B cell (primary cell): ENCODE measurements at places on chromosomes 11 and 22.

DNA sequence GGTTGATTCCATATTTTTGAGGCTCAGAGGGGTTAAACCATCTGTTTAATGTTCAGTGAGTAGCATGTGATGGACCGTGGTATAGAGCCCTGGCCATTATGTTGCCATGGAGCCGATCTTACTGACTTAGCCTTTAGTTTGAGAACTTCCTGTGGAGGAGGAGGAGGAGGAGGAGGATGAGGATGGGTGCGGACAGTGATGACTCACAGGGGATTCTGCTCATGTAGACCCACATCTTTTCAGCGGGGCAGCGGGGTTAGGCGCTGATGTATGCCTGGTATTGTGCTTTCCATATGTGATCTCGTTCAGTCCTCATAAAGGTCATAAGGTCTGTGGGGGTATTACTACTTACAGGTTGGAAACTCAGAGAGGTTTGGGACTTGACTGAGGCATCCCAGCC is 13.9 kb downstream of the STX3 start:
- DNase-seq: no peak

DNA sequence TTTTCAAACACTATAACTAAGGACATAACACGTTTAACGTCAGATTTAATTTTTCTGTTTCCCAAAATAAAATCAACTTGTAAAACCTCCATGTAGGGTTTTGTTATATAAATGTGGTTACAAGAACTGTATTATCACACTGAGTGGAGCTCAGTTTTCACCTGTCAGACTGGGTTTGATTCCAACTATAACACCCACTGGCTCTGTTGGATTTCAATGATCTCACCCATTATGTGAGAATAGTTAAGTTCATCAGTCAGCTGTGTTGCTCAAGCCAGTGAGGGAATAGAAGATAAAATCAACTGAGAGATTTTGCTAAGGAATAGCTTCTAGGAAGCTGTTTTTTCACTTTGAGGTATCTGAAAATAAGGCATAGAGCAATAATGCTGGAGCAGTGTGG is 5.1 kb upstream of the OR52R1 start:
- DNase-seq: no peak

DNA sequence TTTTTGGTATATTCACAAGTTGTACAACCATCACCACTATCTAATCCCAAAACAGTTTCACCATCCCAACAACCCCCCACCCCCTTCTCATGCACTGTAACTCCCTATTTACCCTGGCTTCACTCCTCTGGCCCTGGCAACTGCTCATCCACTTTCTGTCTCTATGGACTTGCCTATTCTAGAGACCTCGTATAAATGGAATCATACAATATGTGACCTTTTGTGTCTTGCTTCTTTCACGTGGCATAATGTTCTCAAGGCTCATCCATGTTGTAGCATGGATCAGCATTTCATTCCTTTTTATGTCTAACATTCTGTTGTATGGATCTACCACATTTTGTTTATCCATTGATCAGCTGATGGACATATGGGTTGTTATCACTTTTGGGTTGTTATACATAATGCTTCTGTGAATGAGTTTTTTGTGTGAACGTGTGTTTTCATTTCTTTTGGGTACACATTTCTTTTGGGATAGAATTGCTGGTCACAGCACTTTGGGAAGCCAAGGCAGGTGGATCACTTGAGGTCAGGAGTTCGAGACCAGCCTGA is 46.1 kb downstream of the GDPD5 start:
- no peak for DNase-seq

GRCh38 chr11:44529895-44530412 is 35.5 kb upstream of the CD82 start:
- DNase-seq: no peak

GRCh38 chr11:68819362-68819761 is 22.4 kb downstream of the CPT1A start:
- no peak for DNase-seq

GRCh38 chr11:76062733-76063132 is 143.6 kb downstream of the WNT11 start:
- no peak for DNase-seq

DNA sequence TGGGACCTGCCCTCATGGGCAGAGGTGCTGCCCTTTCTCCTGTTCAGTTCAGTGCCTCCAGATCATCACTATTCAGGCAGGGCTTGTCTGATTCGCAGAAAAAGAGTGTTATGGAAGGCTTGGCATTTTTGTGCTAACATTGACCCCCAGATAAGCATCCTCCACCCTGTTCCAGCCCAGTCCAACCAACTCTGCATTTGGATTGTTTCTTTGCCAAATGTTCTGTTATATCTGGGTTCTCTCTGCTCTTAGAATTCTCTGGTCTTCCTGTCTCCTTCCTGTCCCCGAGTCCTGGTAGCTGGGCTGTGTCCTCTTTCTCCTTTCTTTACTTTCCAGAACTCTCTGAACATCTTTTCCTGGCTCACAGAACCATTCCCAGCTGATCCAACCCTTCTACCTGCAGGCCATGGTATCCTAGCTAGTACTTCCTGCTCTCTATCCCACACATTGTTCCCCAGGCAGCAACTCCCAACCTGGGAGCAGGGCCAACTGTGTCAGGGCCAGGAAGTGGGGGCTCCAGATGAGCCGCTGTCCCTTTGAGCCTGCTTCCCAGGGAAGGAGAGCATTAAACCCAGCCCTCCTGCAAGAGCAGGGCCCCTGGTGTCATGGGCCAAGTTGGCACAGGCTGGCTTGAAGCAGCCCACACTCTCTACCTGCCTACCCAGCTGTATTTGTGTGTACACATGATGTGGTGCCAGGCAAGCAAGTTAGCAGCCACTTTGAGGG is 280.7 kb upstream of the CADM1 start:
- no peak for DNase-seq

GRCh38 chr11:10483584-10483983 is 28.5 kb downstream of the AMPD3 start:
- DNase-seq: no peak

- no peak for DNase-seq
Measured at GRCh38 chr11:60785806-60786361, 751 bp downstream of the MS4A10 start.

DNA sequence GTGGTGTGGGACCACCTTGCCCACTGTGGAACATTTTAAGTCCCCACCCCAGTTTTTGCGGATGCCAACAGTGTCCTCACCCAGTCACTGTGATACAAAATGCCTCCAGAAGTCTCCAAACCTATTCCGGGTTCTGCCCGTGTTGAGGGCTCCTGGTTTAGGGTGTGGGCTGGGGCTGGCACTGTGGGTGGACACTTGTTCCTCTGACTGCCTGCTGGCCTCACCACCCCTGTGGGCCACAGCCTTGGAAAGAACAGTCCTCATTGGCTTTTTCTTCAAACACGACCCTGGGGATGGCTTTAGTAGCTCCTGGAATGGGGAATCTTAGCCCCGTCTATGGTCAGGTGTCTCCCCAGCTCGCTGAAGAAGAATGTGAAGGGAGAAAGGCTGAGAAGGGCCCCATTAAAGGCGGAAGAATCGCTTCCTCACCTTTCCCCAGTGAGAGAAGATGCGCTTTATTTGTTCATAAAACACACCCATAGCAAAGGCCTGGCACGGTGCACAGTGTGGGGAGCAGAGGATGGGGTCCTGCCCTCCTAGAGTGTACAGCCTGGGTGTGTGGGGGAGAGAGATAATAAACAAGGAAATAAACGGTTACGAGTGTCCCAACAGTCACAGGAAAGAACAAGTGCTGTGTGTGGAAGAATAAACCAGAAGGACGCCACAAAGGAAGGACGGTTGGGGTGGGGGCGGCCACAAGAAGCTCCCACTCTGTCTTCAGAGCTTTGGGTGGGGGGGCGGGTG is 91.6 kb upstream of the SLC22A12 start:
- no peak for DNase-seq

DNA sequence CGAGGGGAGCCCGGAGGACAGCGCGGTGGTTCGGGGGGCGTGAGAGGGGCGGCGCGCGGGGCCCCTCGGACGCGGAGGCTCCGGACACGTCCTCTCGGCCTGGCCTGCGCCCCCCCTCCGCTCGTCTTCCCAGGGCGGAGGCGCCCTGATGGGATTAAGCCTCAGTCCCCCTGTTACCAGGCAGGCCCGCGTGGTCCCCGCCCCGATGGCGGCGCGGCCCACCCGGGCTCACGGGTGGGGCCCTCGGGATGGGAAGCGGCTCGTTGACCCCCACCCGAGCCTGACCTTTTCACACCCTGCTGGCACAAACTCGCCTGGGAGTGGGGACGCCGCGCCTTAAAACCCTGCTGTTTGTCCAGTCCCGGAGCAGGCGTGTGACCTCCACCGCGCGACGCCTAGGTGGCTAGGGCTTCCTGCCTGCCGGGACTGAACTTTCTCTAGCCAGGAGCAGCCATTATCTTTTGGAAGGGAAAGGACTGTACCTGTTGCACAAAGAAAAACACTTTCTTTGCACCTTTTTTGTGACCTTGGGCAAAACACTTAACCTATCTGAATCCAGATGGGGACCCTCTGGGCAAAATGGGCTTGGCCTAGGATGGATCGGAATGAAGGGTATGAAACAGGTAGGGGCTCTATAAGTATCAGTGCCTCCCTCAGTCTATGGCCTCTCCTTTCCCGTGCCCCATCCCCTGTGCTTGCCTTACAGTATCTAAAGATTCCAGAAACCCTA is 1.0 kb downstream of the KIAA1671 start:
- no peak for DNase-seq

- DNase-seq: no peak
Measured at GRCh38 chr22:29806196-29806595, 31.9 kb downstream of the ASCC2 start.

DNA sequence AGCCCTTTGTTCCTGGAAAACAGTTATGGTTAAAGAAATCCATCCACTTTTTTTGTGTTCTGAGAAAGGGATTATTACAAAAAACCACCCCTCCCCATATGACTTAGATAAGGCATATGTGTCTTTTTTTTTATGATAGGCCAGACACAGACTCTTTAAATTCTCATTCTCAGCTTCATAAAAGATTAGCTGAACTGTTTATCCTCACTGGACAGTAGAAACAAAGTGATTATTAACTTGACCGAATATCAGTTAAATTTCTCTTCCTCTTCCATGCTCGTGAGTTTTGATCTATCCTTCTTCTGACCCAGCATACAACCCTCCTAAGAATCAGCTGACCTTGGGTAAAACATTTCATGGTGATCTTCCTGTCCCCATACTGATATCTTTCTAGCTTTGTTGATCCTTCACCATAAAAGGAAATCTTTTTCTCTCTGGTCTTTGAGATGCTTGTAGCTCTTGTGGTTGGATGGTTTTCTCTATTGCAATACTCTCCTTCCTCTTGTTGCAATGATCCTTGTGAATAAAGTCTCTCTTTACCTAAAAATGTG is 26.2 kb downstream of the OR2AG2 start:
- DNase-seq: peak; percentile 43

DNA sequence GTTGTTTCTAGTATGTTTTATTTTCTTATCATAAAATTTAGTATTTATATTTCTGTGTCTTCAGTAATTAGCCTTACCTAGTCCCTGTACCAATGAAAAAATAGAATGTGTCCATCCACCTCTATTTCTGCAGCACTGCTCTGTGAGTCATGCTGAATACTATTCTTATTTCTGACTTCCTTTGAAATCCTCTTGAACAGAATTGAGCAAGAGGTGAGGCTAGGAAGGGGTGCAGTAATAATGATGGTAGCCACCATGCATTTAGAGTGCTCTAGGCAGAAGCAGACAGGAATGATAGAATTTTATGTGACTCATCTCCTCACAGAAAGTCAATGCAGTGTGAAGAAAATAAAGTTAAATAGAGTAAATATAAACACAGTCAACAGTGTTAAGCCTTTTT is 60.0 kb downstream of the OR10A6 start:
- DNase-seq: no peak

DNA sequence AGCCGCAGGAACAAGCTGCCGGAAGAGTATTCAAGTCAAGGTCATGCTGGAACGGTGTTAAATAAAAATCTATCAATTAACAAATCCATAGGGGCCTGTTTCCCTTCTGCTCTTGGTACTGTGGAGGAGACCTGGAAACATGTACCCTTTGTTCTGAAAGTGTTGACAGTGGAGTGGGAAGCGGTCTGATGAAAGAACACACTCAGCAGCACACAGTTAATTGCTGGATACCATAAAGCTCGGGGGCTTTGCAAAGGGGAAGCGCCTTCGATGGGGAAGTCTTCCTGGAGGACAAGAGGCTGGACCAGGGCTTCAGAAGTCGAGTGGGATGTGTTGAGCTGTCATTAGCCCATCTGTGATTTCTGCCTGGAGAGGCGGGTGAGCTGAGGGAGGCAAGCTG is 112.5 kb upstream of the CLPB start:
- no peak for DNase-seq

- no peak for DNase-seq
Measured at GRCh38 chr11:36818410-36818809, 220.4 kb upstream of the RAG2 start.

DNA sequence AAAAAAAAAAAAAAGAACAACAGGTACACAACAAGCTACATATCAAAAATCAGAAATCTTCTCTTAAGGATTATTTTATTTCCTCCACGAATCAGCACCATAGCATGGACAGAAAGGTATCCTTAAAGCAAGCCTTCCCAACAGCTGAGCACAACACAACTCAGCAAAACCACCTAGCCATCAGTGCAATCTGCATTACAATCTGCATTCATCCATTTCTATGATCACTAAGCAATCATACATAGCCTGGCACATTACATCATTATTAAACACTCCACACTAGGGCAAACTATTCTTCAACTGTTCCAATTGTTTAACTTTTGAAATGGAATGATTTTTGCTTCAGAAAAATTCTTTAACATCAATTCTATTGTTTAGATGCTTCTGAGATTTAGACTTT is 29.0 kb downstream of the MRTFA start:
- no peak for DNase-seq

GRCh38 chr11:16299884-16300782 is 56.2 kb downstream of the SOX6 start:
- no peak for DNase-seq

DNA sequence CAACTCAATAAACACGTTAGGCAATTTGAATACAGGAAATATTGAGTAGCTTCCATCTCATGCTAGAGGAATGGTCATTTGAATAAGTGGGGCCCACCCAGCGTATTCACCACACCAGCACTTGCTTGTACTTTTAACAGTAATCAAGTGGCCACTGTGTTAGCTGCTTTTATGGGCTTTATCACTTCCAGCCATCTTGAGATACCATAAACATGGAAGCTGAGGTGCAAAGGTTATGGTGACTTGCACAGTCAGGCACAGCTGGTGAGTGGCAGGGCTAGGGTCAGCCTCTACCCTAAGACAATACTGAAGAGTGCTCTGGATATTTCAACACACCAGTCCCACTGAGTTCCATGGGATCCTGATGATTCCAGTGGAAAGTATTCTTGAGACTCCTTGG is 6.7 kb downstream of the JOSD1 start:
- DNase-seq: no peak

- DNase-seq: no peak
Measured at GRCh38 chr11:112649856-112650255, 311.4 kb upstream of the NCAM1 start.

DNA sequence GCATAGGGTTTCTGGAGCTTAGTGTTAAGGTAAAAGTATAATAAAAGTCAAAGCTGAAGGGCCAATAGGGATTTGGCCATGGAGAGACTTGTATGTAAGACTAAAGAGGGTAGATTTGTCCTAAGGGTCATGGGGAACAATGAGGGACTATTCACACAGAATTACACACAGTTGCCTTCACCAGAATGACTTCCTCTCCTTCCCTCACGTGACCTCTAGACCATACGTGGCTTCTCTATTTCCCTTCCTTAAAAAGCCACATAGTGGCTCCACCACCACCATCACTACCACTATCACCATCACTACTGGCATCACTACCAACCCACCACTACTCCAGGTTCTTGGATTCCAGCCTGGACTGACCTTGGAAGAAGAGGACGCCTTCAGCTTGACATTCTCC is 2.8 kb downstream of the HPX start:
- DNase-seq: peak; percentile 38
